ENCODE measurements at places on chromosomes 13 and 19.

DNA sequence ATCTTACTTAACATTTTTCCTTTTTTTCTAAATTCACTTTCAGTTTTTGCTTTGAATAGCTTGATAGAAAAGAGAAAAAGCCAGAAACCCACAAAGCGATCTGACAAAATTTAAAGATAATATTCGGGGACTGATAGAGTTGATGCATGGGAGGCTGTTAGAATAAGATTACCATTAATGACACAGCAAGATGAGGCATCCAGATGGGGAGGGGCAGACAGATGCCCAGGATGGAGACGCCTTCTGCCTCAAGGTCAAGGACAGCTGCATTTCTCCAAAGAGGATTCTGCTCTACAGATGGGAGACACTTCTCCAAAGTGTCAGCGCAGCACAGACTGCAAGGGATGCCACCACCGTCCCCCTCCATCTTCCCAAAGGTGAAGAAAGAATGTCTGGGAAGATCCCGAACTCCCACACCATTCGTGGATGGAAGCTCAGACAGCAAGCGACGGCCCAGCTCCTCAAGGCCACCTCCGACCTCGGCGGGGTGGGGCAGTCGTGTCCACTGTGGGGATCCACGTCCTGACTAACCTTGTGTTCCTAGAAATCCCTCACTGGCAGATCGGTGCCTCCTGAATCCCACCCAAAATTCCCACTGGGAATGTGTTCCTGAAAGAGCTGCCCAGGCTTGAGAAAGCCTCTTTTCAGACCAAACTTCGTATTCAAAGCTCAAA lies 32.9 kb downstream of the NAXD start:
- DNase-seq, result no peak

GRCh38 chr19:41528106-41528505 lies 47.9 kb upstream of the CEACAM21 start:
- no peak for DNase-seq

DNA sequence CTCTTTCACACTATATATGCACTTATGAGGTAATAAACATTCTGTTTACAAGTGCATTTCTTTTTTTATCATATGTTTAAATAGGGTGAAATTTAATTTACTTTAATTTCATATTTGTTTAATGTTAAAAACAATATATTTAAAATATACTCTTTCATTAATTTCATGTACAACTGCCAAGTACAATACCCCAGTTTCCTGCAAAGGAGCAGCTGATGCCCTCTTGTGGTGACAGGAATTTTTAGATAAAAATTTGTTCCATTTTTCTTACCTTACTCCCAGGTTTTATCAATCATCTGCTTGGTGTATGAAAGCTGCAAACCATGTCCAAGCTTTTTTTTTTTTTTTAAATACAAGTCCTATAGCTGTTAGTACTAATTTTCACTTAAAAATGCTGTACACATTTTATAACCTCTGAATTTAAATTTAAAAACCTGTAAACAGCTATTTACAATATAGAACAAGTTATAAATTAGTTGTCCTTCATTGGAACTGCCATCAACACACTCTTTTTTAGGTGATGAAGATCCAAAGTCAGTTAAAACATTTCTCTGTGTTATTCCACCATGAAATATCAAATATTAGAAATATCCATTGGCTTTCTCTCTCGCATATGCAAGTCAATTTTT lies 4.9 kb downstream of the PCDH20 start:
- DNase-seq, result no peak

GRCh38 chr19:2115324-2115723 lies 18.6 kb downstream of the IZUMO4 start:
- DNase-seq, result no peak

- no peak for DNase-seq
These were observed 87.3 kb upstream of the FBXL3 start for GRCh38 chr13:77114271-77114670.

DNA sequence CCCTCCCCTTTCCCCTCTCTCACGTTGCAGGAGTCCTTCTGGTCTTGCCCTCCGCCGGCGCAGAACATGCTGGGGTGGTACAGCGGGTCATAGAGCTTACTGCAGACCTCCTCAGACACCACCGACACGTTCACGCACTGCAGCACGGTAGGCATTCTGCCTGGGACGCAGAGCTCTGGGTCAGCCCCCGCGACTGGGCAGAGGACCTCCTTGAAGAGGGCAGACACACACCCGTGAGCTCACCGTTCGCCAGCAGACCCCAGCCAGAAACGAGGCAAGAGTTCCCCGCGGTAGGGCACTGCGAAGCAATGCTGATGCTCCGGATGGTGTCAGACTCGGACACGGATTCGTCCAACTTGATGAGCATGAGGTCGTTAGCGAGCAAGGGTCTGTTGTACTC lies 2.9 kb downstream of the KLK4 start:
- DNase-seq, result no peak
